ENCODE measurements at places on chromosomes 7 and 10.

GRCh38 chr10:4687397-4687796, 138.6 kb upstream of the AKR1E2 start:
- no peak for DNase-seq

DNA sequence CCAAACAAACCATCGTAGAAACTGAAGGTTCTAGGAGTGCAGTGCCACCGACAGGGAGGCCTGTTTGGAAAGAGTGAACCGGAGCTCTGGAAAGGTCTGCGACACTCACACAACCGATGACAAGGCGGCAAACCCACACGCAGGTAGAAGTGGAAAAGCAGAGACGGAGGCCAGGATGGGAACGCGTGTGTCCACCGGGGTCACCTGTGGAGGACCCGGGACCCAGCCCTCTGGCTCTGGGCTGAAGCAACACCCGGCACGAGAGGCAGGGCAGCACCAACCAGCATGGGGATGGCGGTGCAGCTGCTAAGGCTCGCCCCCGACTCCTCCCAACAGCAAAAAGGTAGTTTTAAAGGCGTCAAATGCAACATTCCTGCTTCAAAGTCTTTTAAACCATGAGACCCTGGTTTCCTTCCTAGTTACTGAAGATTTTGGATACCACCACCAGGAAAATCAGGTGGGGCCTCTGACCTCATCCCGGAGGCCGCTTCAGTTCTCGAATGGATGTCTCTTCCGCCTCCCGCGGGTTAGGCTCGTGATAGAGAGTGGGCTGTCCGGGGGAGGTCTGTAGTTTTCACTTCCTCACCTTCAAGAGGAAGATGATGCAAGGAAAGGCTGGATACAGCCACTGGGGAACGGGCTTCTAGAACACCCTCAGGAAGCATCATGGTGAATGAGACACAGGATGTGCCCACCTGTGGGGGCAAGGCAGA, 115.5 kb downstream of the SMURF1 start:
- DNase-seq: no peak

- DNase-seq: no peak
Measured at GRCh38 chr7:17942231-17942630, 1.9 kb upstream of the SNX13 start.

GRCh38 chr10:94423627-94424026, 21.3 kb downstream of the TBC1D12 start:
- DNase-seq: no peak

DNA sequence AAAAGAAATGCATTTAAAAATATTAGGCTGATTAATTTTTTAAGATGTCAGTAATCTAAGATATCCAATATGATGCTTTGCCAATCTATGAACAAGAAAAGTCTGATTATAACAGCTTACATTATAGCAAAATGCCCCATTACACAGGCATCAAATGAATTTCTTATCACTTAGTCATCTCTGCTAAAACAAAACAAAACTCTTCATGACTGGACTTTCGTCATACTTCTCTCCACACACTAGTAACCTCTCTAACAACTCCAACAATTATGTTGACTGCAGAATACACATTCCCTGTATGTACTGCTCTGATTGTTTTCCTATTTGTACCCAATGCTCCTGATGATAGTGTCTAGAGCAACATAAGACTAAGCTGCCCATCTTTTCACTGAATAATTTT, 3.8 kb upstream of the MKI67 start:
- DNase-seq: no peak

DNA sequence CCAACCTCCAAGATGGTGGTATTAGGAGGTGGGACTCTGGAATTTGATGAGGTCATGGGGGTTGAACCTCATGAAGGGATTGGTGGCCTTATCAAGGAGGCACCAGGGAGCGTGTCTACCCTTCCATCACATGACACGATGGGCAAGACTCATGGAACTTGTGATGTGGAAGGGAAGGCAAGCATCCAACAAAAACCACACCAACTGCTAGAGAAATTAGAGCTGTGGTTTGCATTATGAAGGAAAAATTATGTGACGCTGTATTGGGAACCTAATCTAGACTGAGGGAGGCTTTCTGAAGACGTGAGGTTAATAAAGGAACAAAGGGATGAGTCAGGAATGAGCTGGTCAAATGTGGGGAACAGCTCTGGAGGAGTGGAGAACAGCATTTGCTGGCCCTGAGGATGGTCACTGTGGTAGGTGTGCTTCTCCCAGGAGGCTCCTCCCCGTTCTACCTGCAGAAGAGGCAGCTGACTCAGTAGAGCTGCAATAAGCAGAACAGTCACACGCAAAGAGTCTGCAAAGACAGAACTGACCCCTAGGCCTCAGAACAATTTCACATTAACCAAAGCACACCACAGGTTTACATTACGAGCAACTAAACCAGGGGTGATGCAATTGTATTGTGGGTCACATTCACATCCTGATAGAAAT, 236.6 kb upstream of the GRB10 start:
- no peak for DNase-seq

GRCh38 chr7:116500078-116500853, 728 bp downstream of the CAV2 start:
- DNase-seq: no peak

DNA sequence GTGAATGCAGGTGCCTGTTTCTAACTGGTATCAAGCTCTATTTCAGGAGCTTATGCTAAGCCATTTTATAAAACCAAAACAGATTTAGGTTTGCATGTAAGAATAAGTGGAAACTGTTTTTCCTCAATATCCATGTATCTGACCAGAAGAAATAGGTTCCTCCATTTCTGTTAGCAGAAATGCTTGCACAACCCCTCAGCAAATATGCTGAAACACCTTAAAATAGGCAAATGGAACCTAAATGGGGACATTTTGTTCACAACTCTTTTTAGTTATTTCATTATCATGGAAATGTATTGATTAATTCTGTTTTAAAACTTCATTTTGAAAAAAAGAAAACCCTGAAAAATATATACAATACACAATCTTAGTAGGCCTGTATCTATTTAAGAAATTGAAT, 8.9 kb upstream of the EEPD1 start:
- no peak for DNase-seq

- DNase-seq: peak; percentile 90
Measured at GRCh38 chr7:157684157-157684908, 347.5 kb downstream of the DNAJB6 start.

DNA sequence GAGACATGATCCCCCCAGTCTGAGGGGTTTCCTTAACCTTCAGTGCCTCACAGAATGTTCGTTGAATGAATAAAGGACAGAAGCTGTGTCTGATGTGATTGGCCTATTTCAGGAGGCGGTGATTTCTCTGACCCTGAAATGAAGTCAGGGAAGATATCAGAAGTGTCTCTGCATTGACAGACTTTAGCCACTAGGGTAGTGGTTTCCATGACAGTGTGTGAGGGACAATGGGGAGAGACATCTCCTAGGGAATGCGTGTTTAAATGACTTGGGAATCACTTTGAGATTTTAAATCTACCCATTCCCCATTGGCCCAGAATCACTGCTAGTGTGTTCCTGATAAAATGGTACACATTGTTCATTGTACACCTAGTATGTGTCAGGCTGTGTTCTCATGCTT, 132.0 kb downstream of the CFAP58 start:
- no peak for DNase-seq

- DNase-seq: no peak
Measured at GRCh38 chr7:128986609-128987008, 48.9 kb downstream of the IRF5 start.

- no peak for DNase-seq
Measured at GRCh38 chr7:100152404-100152803, 3.7 kb downstream of the LAMTOR4 start.

DNA sequence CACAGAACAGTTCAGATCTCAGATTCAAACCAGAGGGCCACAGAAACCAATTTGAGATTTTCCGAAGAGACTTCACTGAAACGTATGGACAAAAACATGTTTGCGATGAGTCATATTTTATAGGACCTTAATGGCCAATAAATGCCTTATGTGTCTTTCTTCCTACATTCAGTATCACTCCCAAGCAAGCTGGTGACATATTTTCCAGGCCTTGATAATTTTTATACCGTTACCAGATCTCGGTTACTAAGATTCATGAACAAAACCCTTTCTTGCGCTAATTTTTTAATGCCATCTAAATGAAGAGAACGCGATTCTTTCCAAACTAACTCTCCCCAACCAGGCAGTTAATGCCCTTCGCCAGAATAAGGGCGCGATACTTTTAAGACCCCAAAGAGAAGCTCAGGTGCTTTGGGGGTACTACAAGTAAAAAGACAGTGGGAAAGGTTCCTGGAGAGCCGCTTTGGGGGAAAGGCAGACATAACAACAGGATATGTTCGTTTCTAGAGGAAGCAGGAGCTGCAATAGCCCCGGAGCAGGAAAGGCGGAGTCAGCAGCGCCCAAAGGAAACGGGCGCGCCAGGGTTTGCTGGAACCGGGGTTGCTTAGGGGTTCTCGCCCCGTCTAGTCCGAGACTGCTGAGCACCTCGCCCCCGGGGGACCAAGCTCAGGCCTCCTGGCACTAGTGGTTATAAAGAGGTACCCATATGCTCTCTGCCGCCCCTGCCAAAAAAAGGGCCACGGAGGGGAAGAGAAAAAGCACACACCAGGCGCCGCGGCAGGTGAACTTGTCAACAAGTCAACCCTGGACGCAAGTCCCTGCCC, 884 bp downstream of the ICA1 start:
- no peak for DNase-seq

DNA sequence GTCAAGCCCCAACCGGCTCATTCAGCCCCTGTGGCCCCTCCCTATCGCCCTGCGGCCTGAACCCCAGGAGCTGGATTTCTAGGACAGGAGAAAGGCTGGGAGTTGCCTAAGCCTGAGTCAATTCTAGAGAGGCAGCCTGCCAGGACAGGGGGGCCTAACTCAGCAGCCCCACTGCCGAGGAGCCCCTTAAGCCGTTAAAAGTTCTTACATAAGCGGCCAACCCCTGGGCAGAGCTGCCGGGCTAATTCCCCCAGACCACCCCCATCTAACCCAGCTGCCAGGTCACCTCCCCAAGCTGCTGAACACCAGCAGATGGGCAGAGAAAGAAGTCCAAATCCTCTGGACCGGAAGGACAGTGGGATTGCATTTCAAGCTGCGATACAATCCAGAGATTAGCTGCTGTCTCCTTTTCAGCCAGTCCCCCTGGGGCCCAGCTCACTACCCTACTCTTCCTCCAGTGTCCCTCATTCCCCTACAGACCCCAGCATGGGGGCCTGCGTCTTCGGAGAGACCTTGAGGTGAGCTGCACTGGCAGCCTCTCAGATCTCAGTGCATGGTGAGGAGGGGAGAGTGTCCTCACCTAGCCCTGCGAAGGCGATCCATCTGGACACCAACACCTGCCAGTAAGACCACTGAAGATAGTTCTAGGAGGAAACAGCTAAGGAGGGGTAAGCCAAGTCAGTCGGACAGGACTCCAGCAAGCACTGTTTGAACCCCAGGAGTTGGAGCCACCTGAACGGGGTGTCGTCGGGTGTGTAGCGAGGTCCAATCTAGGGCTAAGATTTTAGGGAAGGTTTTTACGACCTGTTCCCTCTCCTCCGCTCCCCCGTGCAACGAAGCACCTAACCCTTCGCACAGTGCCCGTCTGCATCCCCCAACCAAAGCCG, 830 bp downstream of the IMPDH1 start:
- no peak for DNase-seq

GRCh38 chr10:3108033-3108432, 40.7 kb downstream of the PFKP start:
- DNase-seq: no peak
